ENCODE measurements at places on chromosomes 13 and 19. TPM values are rescaled to one million over a fixed set of nuclear protein-coding genes. Genes with fewer than 3 reads are reported as not detected.

OR7C1 gene
- under 0.01 TPM for total RNA-seq

KLC3 gene
- total RNA-seq: not detected

ZNF729 gene
- not detected for total RNA-seq

DNA sequence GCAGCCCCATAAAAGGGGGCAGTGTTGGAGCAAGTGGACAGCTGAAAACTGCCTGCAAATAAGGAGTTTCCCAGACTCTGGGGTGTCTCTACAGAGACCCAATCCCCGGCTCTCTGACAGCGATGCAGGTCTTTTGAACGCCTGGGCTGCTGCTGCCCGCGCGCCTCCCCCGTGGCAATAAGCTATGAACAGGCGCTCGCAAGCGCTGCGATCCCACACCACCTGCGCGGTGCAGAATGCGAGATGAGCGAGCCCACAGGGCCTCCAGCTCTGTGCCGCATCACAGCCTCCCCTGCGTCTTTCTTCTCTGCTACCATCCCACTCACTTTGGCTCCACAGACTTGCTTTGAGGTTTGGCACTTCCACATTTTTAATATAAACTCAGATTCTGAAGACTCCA lies 62.3 kb downstream of the KCTD15 start:
- no peak for DNase-seq

- DNase-seq: no peak
Measured at GRCh38 chr19:33334271-33334670, 31.9 kb upstream of the CEBPA start.

DNA sequence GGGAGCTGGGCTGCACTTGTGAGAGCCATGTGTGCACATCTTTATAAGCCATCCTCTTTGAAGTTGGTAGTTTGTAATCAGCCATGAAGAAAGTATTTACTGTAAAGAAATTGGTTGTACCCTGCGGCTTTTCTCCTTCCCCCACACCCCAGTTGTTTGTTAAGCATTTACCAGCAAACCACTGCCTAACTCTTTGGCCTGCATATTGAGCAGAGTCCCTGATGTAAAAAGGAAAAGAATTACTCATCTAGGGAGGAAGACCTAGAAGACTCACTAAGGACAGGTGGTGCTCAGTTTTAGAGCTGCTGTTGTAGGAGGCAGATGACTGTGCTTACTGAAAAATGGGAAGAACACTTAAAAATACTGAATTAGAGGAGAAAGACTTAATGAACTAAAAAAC lies 245.3 kb downstream of the PCCA start:
- DNase-seq: no peak
